GM19239 (cell line): ENCODE measurements at places on chromosomes 5 and 9.

DNA sequence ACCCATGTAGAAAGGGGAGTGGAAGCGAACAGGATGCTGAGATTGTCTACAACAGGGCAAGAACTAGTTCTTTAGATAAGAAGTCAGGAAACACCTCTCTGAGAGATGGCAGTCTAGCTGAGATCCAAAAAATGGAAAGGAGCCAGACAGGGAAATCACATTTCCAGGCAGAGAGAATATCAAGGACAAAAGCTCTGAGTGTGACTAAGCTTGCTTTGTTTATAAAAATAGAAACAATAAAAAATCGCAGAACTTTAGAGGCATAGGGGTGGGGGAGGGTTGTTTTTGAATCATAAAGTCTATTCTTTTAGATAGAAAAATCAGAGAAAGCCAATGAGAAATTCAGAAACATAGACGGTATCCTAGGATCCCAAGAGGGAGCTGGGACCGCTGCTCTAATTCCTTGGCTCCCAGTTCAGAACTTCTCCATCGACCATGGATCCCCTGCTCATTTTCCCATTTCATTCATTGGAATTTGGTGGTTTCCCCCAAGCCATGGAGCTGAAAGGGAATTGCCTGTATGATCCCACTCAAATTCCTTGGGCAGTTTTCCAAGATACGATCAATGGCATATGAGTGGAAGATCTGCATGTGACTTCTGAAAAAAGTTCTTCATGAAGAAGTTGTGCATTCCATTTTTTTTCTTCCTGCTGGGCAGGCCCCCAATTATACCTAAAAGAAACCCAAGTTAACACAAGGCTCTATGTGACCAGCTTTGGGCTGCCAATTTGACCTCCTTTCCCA, 182.0 kb downstream of the GRIA1 start:
- DNase-seq, result no peak

GRCh38 chr5:172626031-172626581, 15.0 kb upstream of the NEURL1B start:
- DNase-seq, result no peak

DNA sequence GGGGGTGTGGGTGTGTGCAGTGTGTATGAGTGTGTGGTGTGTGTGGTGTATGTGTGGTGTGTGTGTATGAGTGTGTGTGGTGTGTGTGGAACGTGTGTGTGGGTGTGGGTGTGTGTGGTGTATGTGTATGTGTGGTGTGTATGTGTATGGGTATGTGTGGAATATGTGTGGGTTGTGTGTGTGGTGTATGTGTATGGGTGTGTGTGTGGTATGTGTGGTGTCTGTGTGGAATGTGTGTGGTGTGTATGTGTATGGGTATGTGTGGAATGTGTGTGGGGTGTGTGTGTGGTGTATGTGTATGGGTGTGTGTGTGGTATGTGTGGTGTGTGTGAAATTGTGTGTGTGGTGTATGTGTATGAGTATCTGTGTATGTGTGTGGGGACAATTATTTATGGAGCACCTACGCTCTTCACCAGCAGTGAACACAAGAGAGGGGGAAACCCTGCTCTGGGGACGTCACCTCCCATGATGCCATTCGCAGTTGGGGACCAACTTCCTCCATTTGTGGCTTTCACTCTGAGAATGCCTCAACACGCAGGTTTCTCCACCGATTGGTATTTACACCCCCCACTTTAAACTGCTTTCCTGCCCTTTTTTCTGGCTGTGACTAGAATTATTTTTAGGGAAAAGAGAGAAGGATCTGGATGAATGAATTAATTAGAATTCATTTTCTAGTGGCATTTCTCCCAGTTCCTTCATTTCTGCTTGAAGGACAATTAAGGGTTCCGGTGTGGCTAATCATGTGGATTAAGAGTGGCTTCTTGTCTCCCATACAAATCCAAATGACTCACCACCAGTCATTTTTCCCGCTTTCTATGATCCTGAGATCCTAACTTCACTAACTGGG, 238.1 kb downstream of the ROR2 start:
- DNase-seq, result peak; percentile 76

- no peak for DNase-seq
Observed at GRCh38 chr9:120286530-120286929, 293.4 kb downstream of the CDK5RAP2 start.

- DNase-seq, result no peak
Observed at GRCh38 chr5:181255276-181255675, 5.7 kb downstream of the TRIM52 start.

GRCh38 chr9:72292256-72292682, 72.7 kb downstream of the ZFAND5 start:
- no peak for DNase-seq
